ENCODE measurements at places on chromosomes 6 and 20.
A peak's percentile ranks its signal among the peaks of the same experiment; 100 is the strongest.

DNA sequence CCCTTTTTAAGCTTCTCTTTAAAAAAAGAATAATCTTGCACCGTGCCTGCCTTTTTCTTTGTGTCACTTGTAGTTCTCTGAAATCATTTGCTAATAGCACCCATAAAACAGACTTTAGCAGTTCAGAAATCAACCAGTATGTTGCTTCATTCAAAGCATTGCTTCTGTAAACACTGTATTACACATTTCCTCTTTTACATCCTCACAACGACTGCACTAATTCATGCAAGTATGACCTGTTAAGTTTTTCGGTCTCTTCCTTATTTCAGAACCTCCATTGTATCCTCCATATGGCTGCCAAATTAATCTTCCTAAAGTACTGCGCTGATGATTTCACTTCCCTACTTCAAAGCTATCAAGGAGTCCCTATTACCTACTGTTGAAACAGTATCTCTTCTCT is 142.9 kb upstream of the RNF217 start:
- no peak for DNase-seq

- DNase-seq, result no peak
These were observed 16.4 kb upstream of the CYP24A1 start for GRCh38 chr20:54190217-54190616.

- DNase-seq, result no peak
These were observed 10.9 kb upstream of the NOX3 start for GRCh38 chr6:155466539-155466938.

DNA sequence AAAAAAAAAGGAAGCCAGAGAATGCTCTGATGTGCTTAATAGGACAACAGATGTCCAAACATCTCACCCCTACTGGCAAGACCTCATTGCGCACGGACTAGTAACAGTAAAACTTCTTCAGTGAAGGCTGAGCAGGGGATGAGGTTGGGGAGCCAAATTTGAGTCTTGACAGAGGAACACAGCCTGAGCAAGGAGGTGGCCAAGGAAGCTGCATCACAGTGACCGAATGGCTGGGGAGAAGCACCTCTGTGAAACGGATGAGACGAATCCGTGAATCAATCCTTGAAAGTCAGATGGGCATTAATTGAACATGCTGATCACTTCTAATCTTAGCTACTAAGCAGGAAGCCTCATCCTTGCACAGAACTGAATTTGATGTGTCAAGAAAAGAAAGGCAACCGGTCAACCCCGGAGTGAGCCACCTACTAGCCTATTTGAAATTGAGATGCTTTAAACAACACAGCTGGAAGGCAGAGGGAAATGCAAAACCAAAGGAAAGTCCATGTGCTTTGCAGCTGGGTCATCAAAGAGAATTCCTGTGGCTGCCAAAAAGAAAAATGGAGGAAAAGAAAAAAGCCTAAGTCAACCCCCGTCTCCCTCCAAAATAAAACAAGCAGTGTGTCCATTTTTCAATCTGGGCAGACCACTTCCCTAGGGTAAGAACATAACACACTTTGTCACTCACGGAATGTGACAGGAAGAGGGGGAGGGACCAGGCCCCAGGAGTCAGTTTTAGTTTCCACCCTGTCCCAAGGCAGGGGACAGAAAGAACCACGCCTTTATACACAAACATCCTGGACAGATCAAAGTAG is 29.5 kb downstream of the PXDC1 start:
- peak; percentile 70 for DNase-seq

- no peak for DNase-seq
These were observed 35.7 kb upstream of the AIG1 start for GRCh38 chr6:143024977-143025376.

GRCh38 chr6:167560673-167561569 is 236.0 kb downstream of the TTLL2 start:
- no peak for DNase-seq

DNA sequence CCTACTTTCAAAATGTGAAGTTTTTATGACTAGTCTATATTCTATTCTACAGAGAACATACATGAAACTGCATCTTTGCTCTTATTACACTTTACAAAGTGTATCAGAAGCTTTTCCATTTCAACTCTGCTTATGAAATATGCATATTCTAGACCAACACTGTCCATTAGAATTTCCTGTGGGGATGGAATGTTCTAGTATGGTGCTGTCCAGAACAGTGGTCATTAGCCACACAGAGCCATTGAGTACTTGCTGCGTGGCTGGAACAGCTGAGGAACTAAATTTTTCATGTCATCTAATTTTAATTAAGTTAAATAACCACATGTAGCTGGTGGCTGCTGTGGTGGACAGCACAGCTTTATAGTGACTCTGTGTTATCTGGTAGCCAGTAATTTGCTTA is 105.9 kb upstream of the PDE10A start:
- DNase-seq, result no peak

- no peak for DNase-seq
These were observed 750 bp upstream of the PAK5 start for GRCh38 chr20:9839626-9840025.

GRCh38 chr6:29762781-29763214 is 39.6 kb downstream of the HLA-F start:
- DNase-seq, result no peak

GRCh38 chr6:19380293-19380692 is 456.9 kb upstream of the ID4 start:
- peak; percentile 36 for DNase-seq

DNA sequence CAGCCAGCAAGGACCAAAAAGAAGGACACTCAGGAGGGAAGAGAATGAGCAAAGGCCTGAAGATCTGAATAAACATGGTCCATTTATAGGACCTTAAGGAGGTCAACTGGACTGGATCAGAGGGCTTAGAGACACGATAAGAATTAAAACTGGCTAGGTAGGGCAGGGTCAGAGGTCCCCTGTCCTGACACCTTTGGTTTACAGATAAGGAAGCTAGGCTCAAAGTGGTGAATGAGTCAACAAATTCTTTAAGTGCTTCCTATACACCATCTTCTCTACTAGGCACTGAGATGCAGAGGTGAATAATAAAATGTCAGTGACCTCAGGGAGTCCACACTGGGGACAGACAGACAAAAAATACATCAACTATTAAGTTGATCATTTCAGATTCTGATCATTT is 70.3 kb downstream of the HIVEP2 start:
- DNase-seq, result no peak

GRCh38 chr6:5518936-5519491 is 257.7 kb downstream of the FARS2 start:
- no peak for DNase-seq

DNA sequence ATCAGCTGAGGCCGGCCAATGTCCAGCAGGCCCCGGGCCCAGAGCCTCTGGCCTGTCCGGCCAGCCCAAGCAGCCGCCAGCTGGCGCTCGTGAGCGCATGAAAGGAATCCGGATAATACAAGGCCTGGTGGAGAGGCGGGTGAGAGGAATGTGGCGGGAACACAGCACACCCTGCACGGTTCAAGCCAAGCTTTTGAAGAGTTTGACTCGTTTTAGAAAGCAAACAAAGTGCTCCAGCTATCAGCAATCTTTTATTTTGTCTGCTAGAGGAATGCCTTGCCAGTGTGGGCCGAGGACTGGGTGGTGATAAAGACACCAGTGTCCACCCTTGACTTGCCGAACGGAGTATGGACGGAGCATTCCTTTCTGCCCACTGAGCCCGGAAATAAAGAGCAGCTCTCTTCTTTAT is 9.3 kb upstream of the NEDD9 start:
- peak; percentile 54 for DNase-seq

GRCh38 chr6:42984924-42985475 is 630 bp downstream of the PPP2R5D start:
- DNase-seq, result no peak

DNA sequence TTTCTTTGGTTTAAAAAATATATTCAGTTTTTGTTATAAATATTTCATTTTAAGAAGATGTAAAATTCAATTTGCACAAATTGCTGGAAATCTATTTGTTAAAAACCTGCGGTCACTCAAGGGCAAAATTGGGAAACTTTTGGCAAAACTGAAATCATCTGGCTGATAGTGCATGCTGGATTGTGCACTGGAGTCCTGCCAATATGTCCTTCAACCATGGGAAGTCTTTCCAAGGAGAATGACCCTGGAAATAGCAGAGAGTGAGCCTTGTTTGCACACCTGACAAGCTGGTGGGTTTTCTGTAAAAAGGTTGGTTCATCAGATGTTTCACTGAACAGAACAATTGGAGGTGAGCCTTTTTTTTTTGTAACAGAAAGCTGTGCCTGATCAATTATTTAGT is 413.5 kb downstream of the BTBD3 start:
- no peak for DNase-seq

GRCh38 chr6:75130784-75131183 is 75.1 kb downstream of the COL12A1 start:
- no peak for DNase-seq

DNA sequence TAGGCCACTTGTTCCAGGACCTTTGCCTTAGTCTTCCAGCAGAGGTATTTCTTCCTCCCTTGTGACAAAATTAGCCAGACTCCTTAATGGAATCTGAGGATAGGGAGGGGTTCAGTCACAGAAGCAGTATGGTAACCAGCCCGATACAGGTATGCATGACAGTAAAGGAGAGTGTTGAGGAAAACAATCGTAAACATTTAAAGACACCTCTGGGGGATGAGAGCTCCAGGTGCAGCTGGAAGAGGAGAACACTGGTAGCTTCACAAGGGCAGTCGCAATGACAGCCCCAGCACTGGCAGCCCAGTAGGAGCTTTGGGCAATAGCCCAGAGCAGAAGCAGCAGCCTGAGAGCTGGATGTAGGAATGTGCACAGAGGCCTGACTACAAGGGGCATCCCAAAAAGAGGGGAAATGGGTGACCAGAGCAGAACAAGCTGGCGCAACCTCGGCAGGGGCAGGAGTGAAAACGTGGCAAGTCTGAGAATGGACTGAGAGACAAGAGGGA is 344.9 kb upstream of the JAG1 start:
- DNase-seq, result no peak

- DNase-seq, result no peak
These were observed 162.6 kb downstream of the DNAH8 start for GRCh38 chr6:38877721-38878120.

DNA sequence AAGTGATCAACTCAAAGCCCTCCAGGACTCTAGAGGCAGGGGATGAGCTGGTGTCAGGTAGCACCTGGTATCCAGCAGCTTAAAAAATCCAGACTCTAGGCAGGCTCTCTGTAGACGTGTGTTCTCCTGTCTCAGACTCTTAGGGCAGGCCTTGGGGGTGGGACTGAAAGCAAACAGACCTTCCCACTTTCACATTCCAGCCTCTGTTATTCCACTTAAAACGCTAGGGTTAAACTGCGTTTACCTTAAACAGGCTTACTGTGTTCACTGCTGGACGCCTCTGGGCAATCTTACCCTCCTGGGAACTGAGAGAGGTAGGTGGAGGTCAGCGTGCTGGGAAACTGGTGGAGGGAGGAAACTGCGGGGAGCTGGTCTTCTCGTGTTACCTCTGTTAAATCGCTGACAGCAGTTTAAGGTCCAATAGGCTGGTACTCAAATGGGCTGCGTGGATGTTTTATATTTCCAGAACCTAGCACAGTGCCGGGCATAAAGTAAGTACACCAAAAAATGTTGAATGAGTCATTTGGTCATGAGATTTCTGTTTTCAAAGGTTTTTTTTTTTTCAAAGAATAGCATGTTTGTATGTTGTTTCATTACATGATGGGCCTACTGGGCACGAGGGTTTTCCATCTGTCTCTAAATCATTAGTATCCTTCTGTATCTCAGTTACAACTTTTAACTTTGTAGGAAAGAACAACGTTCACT is at the start of gene GCNT2:
TSS of gene GCNT2 (plus strand) at position 248 of the 705 bp plus-strand sequence. CDS start 7,561 bp downstream, outside the sequence.
- DNase-seq, result peak; percentile 46

GRCh38 chr6:90488816-90489215 is 98.1 kb downstream of the MAP3K7 start:
- DNase-seq, result no peak

DNA sequence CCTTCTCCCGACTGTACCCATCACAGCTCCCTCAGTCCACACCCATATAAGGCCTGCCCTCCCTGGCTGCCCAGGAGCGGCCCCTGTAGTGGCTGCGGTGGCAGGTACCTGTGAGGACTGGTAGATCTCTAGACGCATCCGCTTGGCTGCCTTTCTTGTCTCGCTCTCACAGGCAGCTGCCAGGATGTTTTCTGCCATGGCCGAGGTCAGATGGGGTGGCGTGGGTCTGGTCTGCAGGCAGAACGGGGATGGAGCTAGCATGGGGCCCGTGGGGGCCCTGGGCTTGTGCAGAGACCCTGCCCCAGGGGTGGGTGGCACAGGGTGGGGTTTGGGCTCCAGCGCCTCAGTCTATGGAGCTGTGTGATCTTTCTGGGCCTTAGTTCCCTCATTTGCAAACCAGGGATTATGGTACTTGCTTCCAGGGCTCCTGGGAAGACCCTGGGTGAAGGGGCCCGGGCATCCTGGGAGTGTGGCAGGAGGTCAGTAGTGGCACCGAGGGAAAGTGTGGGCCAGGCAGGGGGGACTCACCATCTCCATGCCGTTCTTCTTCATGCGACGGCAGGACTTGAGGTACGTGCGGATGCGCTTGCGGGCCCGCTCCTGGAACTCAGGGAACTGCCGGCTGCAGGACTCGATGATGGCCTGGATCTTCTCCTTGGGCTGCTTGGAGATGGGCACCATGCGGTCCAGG is 94.8 kb downstream of the ASXL1 start:
- no peak for DNase-seq

DNA sequence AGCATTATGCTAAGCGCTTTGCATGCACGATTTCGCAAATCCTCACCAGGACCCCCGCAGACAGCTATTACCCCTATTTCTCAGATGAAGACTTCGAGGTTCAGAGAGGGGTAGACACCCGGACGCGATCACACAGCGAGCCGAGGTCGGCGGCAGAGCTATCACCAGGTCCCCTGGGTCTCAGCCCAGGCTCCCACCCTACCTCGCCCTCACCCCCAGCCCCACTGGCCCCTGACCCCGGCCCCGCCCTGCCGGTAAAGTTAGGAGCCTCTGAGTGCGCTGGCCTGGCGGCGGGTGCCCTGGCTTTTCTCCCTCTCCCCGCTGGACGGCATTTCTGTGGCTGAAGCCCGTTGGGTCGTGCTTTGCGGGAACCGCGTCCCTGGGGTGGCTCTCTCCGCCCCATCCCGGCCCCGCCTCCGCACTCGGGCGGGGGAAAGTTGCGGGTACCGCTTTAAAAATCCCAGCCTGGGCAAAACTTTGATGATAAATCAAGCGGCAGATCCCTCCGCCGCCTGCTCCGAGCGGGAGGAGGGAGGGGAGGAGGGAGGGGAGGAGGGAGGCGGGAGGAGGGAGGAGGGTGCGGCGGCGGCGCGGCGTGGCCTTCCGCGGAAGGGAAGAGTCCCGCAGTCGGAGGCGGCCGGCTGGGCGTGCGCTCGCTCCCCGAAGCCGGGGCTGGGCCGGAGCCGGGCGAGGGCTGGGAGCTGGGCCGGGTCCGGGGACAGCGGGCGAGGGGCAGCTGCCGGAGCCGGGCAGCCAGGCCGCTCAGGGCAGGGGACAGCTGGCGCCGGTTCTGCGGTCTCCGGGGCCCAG is at the start of gene VSTM2L:
TSS of gene VSTM2L (plus strand) at position 624 of the 810 bp plus-strand sequence. CDS start 224 bp downstream, outside the sequence.
- peak; percentile 73 for DNase-seq

Measured in astrocyte of the spinal cord (primary cell).